ENCODE measurements at places on chromosomes 3 and 15.

- DNase-seq: no peak
Measured at GRCh38 chr3:63167113-63167512, 111.0 kb upstream of the SYNPR start.

DNA sequence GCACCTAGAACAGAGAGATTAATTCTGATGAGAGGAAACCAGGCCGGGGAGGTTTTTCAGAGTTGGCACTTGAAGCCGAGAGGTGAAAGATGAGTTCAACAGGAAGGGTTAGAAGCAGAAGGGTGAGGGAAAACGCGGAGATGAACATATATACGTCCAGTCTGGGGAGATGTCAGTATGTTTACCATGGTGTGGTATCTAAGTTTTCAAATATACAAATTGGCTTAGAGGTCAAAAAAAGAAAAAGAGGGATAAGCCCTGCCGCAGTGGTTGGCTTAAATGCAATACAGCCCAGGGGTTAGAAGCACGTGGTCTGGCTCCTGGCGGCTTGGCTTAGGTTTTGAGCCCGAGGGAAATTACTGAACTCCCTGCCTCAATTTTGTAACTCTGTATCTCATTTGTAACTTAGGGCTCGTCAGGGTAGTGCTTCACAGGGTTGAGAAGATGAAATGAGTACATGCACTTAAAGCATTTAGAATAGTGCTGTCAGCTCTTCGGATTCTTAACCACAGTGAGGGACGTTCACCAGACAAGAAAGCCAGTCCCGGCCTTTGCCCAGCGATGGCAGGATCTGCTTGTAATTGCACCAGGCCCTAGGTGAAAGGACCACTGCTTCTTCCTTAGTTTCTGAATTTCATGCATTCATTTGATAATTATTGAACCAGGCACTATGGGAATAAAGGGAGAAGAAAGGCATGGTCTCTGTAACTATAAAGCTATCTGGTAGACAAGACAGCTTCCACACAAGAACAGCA lies 6.4 kb downstream of the HES1 start:
- DNase-seq: no peak

DNA sequence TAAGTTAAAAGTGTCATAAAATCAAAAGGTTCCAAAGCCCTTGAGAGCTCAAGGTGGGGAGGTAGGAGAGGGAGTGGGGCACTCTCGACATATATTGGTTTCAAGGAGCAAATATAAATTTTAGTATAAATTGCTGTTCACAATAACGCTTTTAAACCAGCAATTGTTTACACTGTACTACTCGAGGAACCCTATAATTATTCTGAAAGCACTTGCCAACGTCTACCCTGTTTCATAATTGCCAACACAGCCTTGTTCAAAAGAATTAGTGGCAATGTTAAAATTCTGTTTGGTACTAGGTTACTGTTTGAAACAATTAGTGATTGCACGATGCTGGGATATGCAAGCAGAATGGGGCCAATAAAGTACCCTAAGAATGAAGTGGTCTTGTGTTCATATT lies 76.3 kb upstream of the ICE2 start:
- DNase-seq: no peak

DNA sequence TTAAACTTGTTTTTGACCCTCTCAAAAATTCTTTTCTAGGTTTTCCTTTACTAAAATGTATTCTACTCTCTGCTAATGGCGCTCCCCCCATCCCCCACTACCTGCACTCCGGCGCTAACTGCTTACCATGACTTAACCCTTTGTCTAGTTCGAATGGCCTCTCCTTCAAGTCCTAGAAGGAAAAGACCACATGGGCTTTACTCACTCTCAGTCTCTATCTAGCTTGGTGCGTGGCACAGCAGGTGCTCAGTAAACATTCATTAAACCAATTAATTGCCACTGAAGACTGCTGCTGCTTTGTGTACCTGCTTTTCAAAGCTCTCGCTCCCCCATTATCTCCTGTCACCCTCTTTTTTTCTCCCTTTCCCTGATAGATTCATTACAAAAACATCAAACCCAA lies 457.7 kb upstream of the THRB start:
- DNase-seq: no peak

- no peak for DNase-seq
Measured at GRCh38 chr15:66800584-66801235, 98.7 kb downstream of the SMAD6 start.

GRCh38 chr3:44983484-44983941 lies 7.5 kb downstream of the EXOSC7 start:
- no peak for DNase-seq

DNA sequence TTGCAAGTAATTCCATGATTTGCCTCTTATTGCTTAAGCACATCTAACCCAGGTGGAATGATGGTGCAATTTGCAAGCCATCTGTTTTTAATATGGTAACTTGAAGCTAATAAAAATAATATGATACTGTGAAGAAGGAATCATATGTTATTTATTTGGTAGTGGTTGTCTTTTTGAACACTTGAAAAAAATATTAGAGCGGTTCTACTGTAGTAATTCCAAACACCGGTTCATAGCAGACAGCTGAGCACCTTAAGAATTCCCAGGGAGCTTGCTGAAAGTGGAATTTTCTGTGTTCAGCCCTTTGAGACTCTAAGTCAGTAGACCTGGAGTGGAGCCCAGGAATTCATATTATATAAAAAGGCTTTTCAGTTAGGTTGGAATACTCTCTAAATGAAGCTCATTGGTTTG lies 687.4 kb downstream of the EDEM1 start:
- no peak for DNase-seq

DNA sequence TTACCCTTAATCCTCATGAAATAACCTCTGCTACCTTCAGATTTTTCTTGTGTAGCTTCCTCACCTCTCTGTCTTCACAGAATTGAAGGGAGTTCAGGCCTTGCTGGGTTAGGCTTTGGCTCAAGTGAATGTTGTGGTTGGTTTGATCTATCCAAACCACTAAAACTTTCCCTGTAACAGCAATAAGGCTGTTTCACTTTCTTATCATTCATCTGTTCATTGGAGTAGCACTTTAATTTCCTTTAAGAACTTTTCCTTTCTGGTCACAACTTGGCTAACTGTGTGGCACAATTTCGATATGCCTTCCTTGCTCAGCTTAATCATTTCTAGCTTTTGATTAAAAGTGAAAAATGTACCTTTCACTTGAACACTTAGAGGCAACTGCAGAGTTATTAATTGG lies 129.8 kb downstream of the NR1I2 start:
- no peak for DNase-seq

- no peak for DNase-seq
Measured at GRCh38 chr15:31464216-31465082, 137.8 kb downstream of the KLF13 start.

GRCh38 chr3:175088766-175089380 lies 229.7 kb downstream of the NAALADL2 start:
- no peak for DNase-seq

GRCh38 chr15:82999905-83000671 lies 11.4 kb downstream of the C15orf40 start:
- no peak for DNase-seq

DNA sequence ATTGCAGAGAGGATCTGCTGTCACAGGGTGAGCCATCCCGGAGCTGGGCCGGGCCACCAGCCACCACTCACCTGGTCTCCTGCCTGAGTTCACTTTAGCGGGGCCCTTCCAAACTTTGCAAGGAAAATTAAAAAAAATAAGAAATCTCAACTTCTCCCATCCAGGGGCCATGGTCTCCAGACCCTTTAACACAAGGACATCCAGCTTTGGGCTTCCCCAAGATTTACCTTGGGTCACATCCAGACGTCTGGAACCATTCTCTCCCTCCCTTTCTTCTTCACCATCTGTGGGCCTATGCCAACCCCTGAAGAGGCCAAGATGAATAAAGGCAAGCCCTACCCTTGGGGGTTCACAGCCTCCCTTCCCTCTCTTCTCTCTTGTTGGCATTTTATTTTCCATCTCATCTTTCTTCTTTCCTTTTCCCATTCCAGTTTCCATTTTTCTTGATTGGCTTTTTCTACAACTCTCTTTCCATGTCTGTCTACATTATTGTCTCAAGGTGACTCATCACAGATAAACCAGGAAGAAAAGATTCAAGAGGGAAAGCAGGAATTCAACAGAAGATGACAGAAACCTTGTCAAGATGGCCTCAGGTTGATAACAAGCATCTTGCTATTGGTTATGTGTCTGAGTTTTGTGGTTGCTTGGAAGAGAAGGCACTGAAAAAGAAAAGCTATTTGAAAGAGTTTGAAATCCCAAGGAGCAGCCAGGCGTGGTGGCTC lies 49.5 kb downstream of the ITGA11 start:
- no peak for DNase-seq

GRCh38 chr3:147000274-147000673 lies 395.1 kb upstream of the PLSCR5 start:
- DNase-seq: no peak

DNA sequence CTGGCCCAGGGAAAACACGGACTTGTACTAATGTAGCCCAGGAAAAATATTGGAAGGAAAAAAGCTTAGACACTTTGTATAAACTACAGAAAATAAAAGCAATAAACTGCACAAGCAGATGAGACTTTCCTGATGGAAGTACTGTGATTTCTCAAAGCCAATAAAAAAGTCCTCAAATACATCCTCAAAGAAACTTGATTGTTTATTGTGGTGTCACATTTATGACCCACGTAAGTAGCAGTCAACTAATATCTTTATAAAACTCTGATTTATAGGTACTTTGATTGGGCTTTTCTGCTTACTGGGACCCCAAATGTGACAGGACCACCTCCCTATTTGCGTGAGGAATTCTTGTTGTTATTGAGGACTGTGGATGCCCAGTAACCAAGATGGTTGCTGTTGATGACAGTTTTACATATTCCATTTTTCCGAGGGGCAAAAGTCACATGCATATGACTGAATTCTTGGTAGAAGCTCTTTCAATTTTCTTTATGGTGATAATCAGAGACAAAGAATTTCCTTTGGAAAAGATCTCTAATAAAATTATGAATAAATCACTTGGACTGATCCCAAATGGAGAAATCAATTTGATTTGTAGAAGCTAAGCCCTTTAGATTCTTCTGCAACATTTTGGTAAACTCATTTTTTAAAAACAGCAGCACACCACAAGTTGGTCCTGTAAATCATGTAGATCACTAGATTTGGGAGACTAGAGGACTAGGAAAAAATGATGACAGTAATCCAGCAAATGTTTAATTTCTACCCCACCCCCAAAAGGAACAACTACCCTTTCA lies 159.0 kb upstream of the TSC22D2 start:
- DNase-seq: no peak

GRCh38 chr3:25902586-25902985 lies 112.7 kb downstream of the OXSM start:
- no peak for DNase-seq

DNA sequence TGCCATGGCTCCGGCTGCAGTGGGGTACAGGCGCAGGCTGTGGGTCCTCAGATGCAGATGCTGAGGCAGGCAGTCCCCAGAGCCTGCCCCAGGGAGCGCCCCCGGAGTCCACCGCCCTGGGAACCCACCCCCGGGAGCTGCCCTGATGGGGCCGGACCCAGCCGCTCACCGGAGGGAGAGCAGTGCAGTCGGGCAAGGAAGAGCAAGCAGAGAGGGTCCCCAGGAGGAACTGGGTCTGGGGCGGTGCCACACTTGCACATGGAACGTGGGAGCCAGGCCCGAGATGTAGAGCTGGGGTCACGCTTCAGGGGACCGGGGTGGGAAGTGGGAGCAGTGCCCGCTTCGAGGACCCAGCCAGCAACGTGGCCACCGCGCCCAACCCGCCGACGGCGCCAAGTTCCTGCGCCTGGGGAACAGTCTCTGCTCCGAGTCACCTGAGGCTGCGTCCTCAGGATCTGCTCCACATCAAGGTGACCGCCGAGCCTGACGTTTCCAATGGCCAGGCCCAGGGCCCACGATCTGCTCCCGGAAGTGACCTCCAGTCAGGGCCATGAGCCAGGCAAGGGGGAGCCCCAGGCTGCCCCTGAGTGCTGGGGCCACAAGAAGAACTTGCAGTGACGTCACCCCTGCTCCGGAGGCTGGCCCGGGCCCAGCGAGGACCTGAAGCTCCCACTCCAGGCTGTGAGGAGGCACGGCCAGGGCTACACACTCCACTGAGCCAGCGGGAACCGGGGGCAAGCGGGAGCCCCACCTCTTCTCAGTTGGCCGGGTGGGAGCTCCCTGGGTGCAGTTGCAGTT lies 27.0 kb upstream of the TFG start:
- no peak for DNase-seq

- DNase-seq: no peak
Measured at GRCh38 chr3:156749244-156749643, 74.9 kb downstream of the TIPARP start.

DNA sequence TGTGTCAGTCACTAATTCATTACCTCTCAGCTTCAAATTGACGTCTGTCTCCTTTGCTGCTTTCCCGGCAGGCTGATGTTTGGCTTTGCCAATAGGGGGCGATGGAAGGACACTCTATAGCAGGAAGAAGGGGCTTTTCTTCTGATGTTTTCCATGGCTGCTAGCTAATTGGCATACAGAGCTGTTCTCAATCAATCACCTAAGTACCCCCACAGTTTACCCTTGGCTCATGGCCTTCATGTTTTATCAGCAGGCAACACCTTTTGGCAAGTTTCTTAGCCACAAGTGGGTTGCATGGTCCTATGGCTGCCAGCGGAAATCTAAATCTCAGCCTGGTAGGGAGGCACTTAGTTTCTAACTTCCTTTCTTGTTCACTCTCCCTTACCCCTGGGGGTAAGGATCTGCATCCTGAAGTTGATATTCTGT lies 45.0 kb downstream of the ESYT3 start:
- peak; percentile 35 for DNase-seq

DNA sequence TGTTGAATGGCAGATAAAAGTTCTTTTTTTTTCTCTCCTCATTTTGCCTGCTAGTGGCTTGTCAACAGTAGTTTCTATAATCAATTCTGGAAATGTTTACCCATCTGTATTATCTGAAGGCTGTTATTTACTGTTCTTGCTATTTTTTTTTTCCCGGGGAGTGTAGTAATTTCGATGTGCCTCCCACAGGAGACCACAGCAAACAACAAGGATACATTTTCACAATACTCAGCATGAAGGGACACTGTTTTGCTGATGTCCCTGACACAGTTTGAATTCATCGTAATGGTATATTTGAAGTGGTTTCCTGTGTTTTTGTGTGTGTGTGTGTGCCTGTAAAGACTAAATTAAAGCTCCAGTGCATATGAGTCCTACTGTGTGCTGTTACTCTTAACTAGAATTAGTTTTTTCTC lies 92.1 kb upstream of the ICE2 start:
- no peak for DNase-seq

DNA sequence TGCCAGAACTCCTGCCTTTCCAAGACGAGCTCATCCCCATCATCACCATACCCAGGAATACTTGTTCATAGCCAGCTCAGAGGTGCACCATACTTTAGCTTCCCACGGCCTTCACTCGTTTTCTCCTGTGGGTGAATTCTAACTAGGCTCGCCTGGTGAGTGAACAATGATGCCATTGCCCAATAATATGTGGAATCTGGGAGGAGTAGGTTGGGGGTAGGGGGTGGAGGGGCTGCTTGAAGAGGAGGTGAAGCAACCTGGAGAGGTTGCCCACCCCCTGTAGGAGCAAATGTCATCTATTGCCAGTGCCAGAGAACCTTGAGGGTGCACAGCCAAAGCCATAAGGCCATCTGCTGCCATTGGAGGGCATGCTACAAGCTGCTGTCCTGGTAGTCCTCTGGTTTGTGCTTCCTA lies 592 bp upstream of the ZNF445 start:
- DNase-seq: no peak

- DNase-seq: no peak
Measured at GRCh38 chr15:65993762-65994161, 124.5 kb downstream of the RAB11A start.

- no peak for DNase-seq
Measured at GRCh38 chr15:90192961-90193786, 8.0 kb upstream of the SEMA4B start.

GRCh38 chr3:112456147-112456546 lies 43.1 kb downstream of the BTLA start:
- DNase-seq: no peak

- peak; percentile 23 for DNase-seq
Measured at GRCh38 chr3:71930056-71930991, 145.4 kb upstream of the PROK2 start.

Measured in HCT116 (cell line).